ENCODE measurements at places on chromosomes 1 and 21. TPM values are rescaled to one million over a fixed set of nuclear protein-coding genes. Genes with fewer than 3 reads are reported as not detected.

Gene LIPI
- 0.21 TPM for polyA plus RNA-seq

Gene ERICH3
- polyA plus RNA-seq, result 1.1 TPM

Gene S100A7
- polyA plus RNA-seq, result not detected

Gene ZNF697
- 9.0 TPM for polyA plus RNA-seq

Gene AMY1C
- polyA plus RNA-seq, result not detected

Gene CASP9
- 18.8 TPM for polyA plus RNA-seq

Gene NPR1
- 4.7 TPM for polyA plus RNA-seq

Gene HECTD3
- polyA plus RNA-seq, result 55.0 TPM

Gene RNU1-3
- 3.2 TPM for polyA plus RNA-seq

Gene KDF1
- polyA plus RNA-seq, result 20.4 TPM

Gene EFCAB14
- 82.2 TPM for polyA plus RNA-seq

Gene GUCA2A
- 68.7 TPM for polyA plus RNA-seq

Gene AMY1B
- polyA plus RNA-seq, result not detected

Gene ITLN1
- polyA plus RNA-seq, result 452 TPM

Gene FAM72D
- 1.2 TPM for polyA plus RNA-seq

Gene ELF3
- 594 TPM for polyA plus RNA-seq

Gene ZMYND12
- polyA plus RNA-seq, result 1.3 TPM

Gene LYPD8
- polyA plus RNA-seq, result 2.1 TPM

Gene SYCP1
- not detected for polyA plus RNA-seq

Gene BRDT
- not detected for polyA plus RNA-seq

Gene IPO9
- 29.5 TPM for polyA plus RNA-seq

Gene NR1I3
- polyA plus RNA-seq, result 13.1 TPM

Gene VSIG8
- polyA plus RNA-seq, result 0.06 TPM

Gene COL6A1
- 470 TPM for polyA plus RNA-seq

Gene CDC42SE1
- polyA plus RNA-seq, result 58.2 TPM

Gene NUDT4B
- 3.8 TPM for polyA plus RNA-seq

Gene PLEKHA6
- polyA plus RNA-seq, result 59.3 TPM

Gene TTC39A
- 19.2 TPM for polyA plus RNA-seq

Gene GGPS1
- 35.5 TPM for polyA plus RNA-seq

Gene AIM2
- 0.93 TPM for polyA plus RNA-seq

Gene LEFTY2
- 0.25 TPM for polyA plus RNA-seq

Gene NHLH1
- 0.19 TPM for polyA plus RNA-seq

Gene KPRP
- polyA plus RNA-seq, result not detected

Gene ZNF684
- 5.6 TPM for polyA plus RNA-seq

Gene PPT1
- polyA plus RNA-seq, result 66.3 TPM

Gene TBCE
- polyA plus RNA-seq, result 28.8 TPM

Gene TM2D1
- polyA plus RNA-seq, result 54.5 TPM

Gene GBP5
- polyA plus RNA-seq, result 1.7 TPM

Gene GBP2
- polyA plus RNA-seq, result 56.9 TPM

Measured in large intestine (tissue), 12 donors.